ENCODE measurements at places on chromosomes 6 and 20. TPM values are rescaled to one million over a fixed set of nuclear protein-coding genes. Genes with fewer than 3 reads are reported as not detected.
A peak's percentile ranks its signal among the peaks of the same experiment; 100 is the strongest.

- peak overlapping the region; percentile 81 for H3K27ac ChIP-seq
- H3K4me1 ChIP-seq: no peaks in the 10 kb centered on the region
- no peaks in the 10 kb centered on the region for H3K36me3 ChIP-seq
- DNase-seq: no peak
- peak overlapping the region; percentile 50 for H3K4me3 ChIP-seq
These were observed 1.1 kb upstream of the MYB start for GRCh38 chr6:135179920-135180541.

Gene OPN5
- total RNA-seq: not detected

- DNase-seq: no peak
- H3K27me3 ChIP-seq: no peaks in the 10 kb centered on the region
- H3K36me3 ChIP-seq: no peaks in the 10 kb centered on the region
- H3K4me3 ChIP-seq: no peak overlapping the region
- H3K27ac ChIP-seq: no peak overlapping the region
These were observed 695.0 kb downstream of the COL12A1 start for GRCh38 chr6:74510878-74511277.

- no peak overlapping the region for H3K27ac ChIP-seq
- no peak overlapping the region for H3K4me3 ChIP-seq
These were observed 4.4 kb upstream of the RPS21 start for GRCh38 chr20:62382306-62383198.

Gene PLCB4
- 39.4 TPM for total RNA-seq

Gene HM13
- total RNA-seq: 179 TPM

GRCh38 chr6:32614366-32615081 lies 22.7 kb upstream of the HLA-DQA1 start:
- no peak overlapping the region for H3K27ac ChIP-seq
- no peak overlapping the region for H3K4me3 ChIP-seq
- DNase-seq: no peak
- H3K36me3 ChIP-seq: no peaks in the 10 kb centered on the region

- no peaks in the 10 kb centered on the region for H3K36me3 ChIP-seq
- H3K27me3 ChIP-seq: no peaks in the 10 kb centered on the region
- H3K4me1 ChIP-seq: no peaks in the 10 kb centered on the region
- no peak overlapping the region for H3K27ac ChIP-seq
- DNase-seq: no peak
These were observed 80.6 kb upstream of the PREP start for GRCh38 chr6:105483492-105483891.

GRCh38 chr6:3336066-3336786 lies 77.5 kb downstream of the PSMG4 start:
- no peak for DNase-seq
- H3K4me3 ChIP-seq: no peak overlapping the region
- H3K4me1 ChIP-seq: peaks cover 15% of the 10 kb centered on the region

- no peak for DNase-seq
- H3K4me1 ChIP-seq: no peaks in the 10 kb centered on the region
- H3K36me3 ChIP-seq: no peaks in the 10 kb centered on the region
- H3K27ac ChIP-seq: no peak overlapping the region
- no peak overlapping the region for H3K4me3 ChIP-seq
These were observed 21.5 kb downstream of the TPBG start for GRCh38 chr6:82385102-82385501.

Gene MYLK2
- total RNA-seq: 0.11 TPM

- no peaks in the 10 kb centered on the region for H3K27me3 ChIP-seq
- H3K4me1 ChIP-seq: no peaks in the 10 kb centered on the region
- no peak for DNase-seq
These were observed 88.5 kb upstream of the HIVEP1 start for GRCh38 chr6:11923621-11924020.

- no peaks in the 10 kb centered on the region for H3K36me3 ChIP-seq
- DNase-seq: no peak
- no peak overlapping the region for H3K27ac ChIP-seq
- H3K27me3 ChIP-seq: no peaks in the 10 kb centered on the region
- no peak overlapping the region for H3K4me3 ChIP-seq
These were observed 12.9 kb downstream of the AKAP12 start for GRCh38 chr6:151252634-151253033.

Gene PIGU
- 32.6 TPM for total RNA-seq

Gene CDH4
- total RNA-seq: not detected

Gene CST1
- total RNA-seq: not detected

DNA sequence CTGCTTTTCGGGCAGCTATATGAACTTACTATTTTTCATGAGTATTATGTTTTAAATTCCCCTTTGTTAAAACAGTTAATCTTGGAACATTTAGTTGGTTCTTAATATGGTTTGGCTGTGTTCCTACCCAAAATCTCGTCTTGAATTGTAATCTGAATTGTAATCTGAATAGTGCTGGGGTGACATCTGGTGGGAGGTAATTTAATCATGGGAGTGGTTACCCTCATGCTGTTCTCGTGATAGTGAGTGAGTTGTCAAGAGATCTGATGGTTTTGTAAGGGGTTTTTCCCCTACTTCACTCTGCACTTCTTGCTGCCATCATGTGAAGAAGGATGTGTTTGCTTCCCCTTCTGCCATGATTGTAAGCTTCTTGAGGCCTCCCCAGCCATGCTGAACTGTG lies 305.4 kb upstream of the MAP3K7 start:
- no peaks in the 10 kb centered on the region for H3K36me3 ChIP-seq
- no peak overlapping the region for H3K27ac ChIP-seq
- no peaks in the 10 kb centered on the region for H3K4me1 ChIP-seq
- DNase-seq: no peak
- no peaks in the 10 kb centered on the region for H3K27me3 ChIP-seq
- H3K4me3 ChIP-seq: no peak overlapping the region

Gene SAPCD1
- 8.9 TPM for total RNA-seq

Gene C20orf96
- 7.9 TPM for total RNA-seq

DNA sequence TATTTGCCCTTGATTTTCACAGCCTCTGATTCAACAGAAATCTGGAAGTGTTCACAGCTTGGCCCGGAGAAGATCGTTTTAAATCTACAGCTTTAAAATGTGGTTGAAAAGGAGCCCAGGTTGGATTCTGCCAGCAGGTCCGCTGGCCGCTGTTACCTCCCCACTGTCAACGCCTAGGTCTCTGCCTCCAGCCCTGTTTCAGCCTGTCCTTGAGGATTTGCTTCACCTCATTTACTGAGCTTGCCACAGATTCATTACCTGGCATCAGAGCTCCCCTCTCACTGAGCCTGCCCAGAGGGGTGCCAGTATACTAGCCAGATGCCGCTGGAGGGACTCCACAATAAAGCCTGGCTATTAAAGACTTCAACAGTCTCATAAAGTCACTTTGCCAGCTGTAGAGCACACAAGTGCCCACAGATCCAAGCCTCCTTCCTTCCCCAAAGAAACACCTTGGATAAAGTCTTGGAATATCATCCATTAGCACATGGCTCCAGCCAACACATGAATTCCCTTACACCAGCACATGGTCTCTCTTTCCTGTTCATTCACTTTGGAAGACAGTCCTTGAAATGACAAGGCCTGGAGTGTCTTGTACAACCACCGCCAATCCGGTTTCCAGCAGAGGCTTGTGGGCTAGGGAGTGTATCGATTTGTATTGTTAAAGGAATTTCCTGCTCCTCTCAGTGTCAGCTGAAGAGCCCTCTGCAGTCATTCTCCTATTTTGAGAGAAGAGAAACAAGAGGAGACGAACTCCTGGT lies 9.5 kb upstream of the NR2E1 start:
- no peaks in the 10 kb centered on the region for H3K4me1 ChIP-seq
- H3K27me3 ChIP-seq: peaks cover 85% of the 10 kb centered on the region
- H3K36me3 ChIP-seq: no peaks in the 10 kb centered on the region
- DNase-seq: no peak
- H3K27ac ChIP-seq: no peak overlapping the region
- H3K4me3 ChIP-seq: no peak overlapping the region

Gene HSPA12B
- 1.5 TPM for total RNA-seq

DNA sequence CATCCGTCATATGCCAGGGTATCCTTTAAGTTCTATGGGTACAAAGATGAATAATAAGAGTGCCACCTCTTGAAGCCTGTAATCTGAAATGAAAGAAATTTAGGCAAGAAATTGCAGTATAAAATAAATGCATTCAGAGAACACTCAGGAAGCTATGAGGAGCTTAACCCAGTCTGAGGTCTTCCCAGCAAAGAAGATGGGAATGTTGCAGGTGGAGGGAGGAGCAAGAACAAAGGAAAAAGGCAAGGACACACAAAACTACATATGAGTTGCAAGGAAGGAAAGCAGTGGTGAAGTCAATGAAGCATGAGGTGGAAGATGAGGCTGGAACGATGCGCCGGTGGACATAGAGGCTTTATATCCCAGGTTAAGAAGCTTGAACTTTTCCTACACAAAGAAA lies 67.0 kb upstream of the DST start:
- no peak overlapping the region for H3K4me3 ChIP-seq
- DNase-seq: no peak
- H3K36me3 ChIP-seq: no peaks in the 10 kb centered on the region
- no peaks in the 10 kb centered on the region for H3K27me3 ChIP-seq

Gene SLC17A1
- total RNA-seq: not detected

DNA sequence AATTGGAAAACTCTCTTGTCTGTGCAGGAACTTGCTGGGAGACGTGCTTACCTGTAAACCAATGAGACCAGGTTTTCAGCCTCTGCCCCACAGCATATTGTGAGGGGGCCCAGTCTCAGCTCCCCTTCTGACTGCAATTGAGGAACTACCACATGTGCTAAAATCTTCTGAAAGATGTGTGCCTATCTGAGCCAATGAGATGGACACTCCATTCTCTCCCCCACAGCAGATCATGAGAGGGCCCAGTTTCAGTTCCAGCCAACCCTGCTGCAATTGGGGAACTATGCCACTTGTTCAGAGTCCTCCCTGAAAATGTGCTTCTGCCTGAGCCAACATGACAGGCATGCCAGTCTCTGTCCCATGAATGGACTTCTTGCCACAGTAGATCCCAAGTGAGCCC lies 20.9 kb upstream of the PI3 start:
- H3K36me3 ChIP-seq: no peaks in the 10 kb centered on the region
- H3K4me3 ChIP-seq: no peak overlapping the region
- H3K27ac ChIP-seq: no peak overlapping the region
- no peak for DNase-seq

DNA sequence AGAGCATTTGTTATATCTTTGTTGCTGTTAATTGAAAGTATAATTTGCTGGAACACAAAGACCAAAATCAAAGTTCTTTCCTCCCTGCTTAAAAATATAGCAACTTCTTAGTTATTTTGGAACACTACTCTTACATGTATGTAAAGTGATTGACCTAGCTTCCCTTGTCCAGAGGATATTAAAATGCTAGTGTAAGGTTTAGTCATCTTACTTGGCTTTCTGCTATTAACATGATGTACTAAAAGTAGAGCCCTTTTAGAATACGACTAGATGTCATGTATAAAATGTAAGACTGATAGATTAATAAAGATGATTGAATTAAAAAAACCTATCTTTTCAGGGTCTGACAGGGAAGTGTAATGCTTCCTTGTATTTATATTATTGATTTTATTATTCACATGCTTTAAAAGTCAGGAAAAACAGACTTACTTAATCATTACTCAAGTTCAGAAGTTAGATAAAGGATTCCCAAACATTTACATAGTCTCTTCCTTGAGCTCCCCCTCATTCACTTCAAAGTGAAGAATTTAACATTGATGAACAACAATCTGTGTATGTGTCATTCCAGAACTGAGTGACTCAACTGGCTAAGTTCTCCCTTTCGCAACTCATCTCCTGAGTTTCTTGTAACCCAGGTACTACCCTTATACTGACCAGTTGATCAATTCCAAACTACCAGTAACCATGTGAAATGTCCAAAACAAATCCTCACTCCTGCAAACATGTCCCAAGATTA lies 50.9 kb downstream of the BTBD9 start:
- DNase-seq: no peak
- H3K36me3 ChIP-seq: no peaks in the 10 kb centered on the region
- H3K27me3 ChIP-seq: no peaks in the 10 kb centered on the region
- no peak overlapping the region for H3K4me3 ChIP-seq

Gene SEMG1
- 0.42 TPM for total RNA-seq

Gene SNAI1
- total RNA-seq: 4.5 TPM

- H3K4me3 ChIP-seq: no peak overlapping the region
- no peaks in the 10 kb centered on the region for H3K27me3 ChIP-seq
- H3K27ac ChIP-seq: no peak overlapping the region
These were observed 57.4 kb downstream of the MOCS1 start for GRCh38 chr6:39876826-39877225.

GRCh38 chr6:122428781-122429180 lies 29.3 kb downstream of the HSF2 start:
- no peak overlapping the region for H3K4me3 ChIP-seq
- no peak overlapping the region for H3K27ac ChIP-seq
- H3K36me3 ChIP-seq: no peaks in the 10 kb centered on the region
- DNase-seq: no peak
- H3K27me3 ChIP-seq: no peaks in the 10 kb centered on the region
- H3K4me1 ChIP-seq: no peaks in the 10 kb centered on the region

- H3K27me3 ChIP-seq: no peaks in the 10 kb centered on the region
- H3K36me3 ChIP-seq: no peaks in the 10 kb centered on the region
- H3K4me3 ChIP-seq: no peak overlapping the region
- no peak for DNase-seq
- H3K27ac ChIP-seq: no peak overlapping the region
These were observed 202.6 kb downstream of the DTNBP1 start for GRCh38 chr6:15460110-15460727.

DNA sequence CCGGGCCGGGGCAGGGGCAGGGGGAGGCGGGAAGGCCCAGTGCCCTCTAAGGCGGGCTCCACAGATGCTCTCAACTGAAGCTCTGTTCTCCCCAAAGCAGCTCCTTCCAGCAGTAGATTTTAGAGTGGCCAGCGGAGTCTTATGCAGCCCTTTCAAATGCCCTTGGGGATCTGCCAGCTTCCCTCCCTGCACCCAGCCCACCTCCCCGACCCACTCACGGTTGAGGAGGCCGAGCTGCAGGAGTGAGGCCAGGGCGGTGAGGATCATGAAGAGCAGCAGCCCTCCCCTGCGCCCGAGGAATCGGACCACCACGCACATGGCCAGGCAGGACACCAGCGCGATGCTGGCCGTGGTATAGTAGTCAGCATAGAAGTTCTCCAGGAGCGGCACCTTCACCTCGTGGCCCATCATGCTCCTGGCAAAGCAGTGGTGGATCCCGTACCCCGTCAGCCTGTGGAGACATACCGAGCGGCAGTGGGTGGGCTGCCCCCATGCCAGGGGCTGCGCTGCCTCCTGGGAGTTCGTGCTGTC lies 28.0 kb downstream of the PSMG4 start:
- DNase-seq: no peak
- no peaks in the 10 kb centered on the region for H3K27me3 ChIP-seq
- H3K27ac ChIP-seq: no peak overlapping the region
- no peak overlapping the region for H3K4me3 ChIP-seq
- no peaks in the 10 kb centered on the region for H3K36me3 ChIP-seq

DNA sequence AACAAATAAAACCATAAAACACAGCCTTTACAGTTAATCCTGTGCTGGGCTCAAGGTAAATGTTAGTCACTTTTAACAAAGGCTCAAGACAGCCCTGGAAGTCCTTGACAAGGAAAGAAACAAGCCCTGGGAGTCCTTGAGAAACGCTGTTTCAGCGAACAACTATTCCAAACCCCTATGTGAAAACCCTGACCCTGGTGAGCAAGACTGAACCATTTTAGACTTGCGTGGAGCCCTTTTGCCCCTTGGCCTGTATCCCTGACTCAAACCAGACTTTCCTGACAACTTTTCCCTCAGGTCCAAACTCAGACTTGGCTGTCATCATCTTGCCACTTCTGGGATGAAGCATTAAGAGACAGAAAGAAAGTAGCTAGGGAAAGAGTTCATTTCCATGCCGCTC lies 180.4 kb downstream of the AIG1 start:
- no peaks in the 10 kb centered on the region for H3K27me3 ChIP-seq
- no peak overlapping the region for H3K27ac ChIP-seq
- H3K4me3 ChIP-seq: no peak overlapping the region
- no peaks in the 10 kb centered on the region for H3K36me3 ChIP-seq
- no peak for DNase-seq
- no peaks in the 10 kb centered on the region for H3K4me1 ChIP-seq

Data from colonic mucosa (tissue), 4 donors.